ENCODE measurements at places on chromosomes 2 and 18.
A peak's percentile ranks its signal among the peaks of the same experiment; 100 is the strongest.

GRCh38 chr2:217409949-217410680, 550.3 kb upstream of the TNP1 start:
- DNase-seq = no peak

GRCh38 chr2:218849721-218850120, 9.9 kb upstream of the WNT6 start:
- no peak for DNase-seq

DNA sequence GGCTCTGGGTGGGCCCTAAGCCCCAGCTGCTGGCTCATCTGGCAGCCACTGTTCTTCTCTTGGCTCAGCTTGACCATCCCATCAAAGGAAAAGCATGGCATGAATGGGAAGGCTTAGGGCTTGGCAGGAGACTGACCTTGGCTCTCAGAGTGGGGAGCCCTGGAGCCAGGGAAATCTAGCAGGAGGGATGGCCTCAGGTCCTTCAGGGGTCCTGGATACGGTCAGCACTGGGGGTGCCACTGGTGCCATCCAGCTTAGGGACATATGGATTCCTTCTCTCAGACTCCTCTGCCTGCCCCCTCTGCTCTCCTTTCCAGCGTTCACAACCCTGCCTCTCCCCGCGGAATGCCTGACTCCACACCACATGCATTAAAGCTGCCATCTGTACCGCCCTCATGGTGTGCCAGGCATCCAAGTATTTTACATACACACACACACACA, 165.5 kb upstream of the HAAO start:
- no peak for DNase-seq

- DNase-seq = no peak
Observed at GRCh38 chr2:157182834-157183396, 74.6 kb upstream of the GALNT5 start.

GRCh38 chr2:219384083-219384713, 3.5 kb downstream of the DNPEP start:
- DNase-seq = no peak

GRCh38 chr18:61736133-61736532, 156.7 kb downstream of the RNF152 start:
- no peak for DNase-seq

GRCh38 chr2:133458280-133458679, 110.0 kb downstream of the NCKAP5 start:
- no peak for DNase-seq

GRCh38 chr2:10477443-10478297, 29.5 kb upstream of the ODC1 start:
- no peak for DNase-seq

- no peak for DNase-seq
Observed at GRCh38 chr2:237693291-237693994, 66.1 kb downstream of the LRRFIP1 start.

DNA sequence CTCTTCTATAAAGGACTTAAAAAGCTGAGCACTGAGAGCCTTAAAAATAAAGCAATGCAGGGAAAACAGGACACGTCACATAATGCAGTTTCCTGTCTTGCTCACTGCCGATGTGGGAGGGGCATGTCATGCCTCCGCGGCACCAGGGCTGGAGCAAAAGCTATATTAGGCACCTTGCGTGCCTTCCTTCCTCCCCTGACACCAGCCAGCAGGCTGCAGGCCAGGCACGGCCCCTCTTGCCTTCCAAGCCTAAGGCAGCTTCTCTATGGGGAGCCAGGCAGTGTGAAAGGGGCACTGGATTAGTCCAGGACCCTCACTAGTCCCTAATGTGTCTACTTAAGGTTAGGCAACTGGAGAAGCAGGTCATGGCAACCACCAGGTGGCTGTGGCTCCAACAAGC, 26.3 kb downstream of the MRPL35 start:
- DNase-seq = peak; percentile 37

DNA sequence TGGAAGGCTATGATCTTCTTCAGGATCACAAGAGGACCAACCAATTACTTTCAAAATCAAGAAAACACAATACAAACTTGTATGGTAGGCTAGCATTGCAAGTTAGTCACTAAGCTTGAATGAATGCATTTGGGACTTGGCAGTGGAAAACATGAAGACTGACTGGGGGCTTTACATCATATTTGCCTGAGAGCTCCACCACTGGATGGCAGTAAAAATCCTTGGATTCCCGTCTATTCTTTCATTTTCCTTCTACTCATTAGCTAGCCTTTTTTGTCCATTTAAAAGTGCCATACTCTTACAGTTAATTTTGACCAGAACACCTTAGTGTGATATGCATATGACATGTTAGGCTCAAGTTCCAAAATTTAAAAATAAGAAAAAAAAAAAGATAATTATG, 63.5 kb upstream of the RASGRP3 start:
- peak; percentile 77 for DNase-seq

GRCh38 chr2:106037262-106037661, 156.8 kb downstream of the UXS1 start:
- no peak for DNase-seq

DNA sequence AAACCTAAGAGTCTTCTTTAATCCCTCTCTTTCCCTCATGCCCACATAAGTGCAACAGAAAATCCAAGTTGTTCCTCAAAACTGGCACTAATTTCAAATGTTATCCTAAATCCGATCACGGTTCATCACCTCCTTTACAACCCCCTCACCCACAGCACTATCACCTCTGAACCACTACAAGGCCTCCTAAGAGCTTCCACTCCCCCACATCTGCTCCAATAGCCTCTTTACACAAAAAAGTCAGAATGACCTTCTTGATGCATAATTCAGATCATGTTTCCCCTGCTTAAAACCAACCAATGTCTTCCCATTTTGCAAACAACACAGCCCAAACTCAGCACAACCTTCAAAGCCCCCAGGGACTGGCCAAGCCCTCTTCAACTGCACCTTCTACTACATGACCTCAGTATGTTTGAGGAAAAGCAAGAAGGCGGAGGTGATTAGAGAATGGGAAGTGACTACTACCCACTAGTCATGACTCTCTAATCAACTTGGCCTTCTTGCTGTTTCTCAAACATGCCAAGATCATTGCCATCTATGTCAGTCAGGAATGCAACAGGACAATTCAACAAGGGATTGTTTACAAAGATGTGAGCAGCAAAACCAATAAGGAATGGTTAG, 34.6 kb upstream of the GCC2 start:
- DNase-seq = no peak
